ENCODE measurements at places on chromosomes 13 and 19.
A peak's percentile ranks its signal among the peaks of the same experiment; 100 is the strongest.

- no peak for DNase-seq
Measured at GRCh38 chr19:56712611-56713276, 41.2 kb upstream of the ZNF835 start.

GRCh38 chr19:56153507-56153906 lies 12.4 kb downstream of the ZNF444 start:
- DNase-seq = no peak

DNA sequence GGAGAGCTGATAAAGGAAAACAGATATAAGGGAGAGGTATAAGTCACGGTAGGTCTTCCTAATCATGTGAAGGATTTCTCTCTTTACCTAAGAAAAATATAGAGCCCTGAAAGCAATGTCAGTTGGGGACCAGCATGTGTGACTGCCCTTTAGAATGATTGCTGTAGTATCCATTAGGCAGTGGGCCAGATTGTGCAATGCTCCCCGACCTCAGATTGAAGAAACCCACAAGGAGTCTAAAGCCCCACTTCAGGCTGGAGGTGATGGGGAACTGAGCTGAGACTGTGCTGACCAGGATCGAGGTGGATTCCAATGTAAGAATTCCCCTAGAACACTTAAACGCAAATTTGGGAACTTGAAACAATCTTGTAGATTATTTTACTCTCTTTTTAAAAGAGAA lies 614.4 kb downstream of the LIG4 start:
- DNase-seq = no peak

DNA sequence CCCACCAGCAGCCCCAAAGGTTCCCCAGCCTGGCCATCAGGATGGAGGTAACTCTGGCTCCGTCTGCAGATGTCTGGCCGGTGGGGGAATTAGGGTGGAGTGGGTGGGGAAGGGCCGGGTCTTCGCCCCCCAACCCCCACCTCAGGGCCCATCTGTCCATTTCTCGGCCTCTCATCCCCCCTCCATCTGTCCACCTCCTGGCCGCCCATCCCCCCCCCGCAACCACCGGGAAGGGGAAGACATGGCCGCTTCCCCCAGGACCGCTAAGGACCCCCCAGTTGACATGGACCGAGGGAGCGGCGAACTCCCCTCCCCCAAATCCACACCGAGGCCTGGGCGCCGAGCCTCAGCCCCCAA lies 793 bp downstream of the LRFN1 start:
- DNase-seq = peak; percentile 94

- no peak for DNase-seq
Measured at GRCh38 chr19:41324921-41325639, 15.1 kb downstream of the CCDC97 start.

- DNase-seq = no peak
Measured at GRCh38 chr13:85009447-85009846, 789.8 kb downstream of the SLITRK6 start.

GRCh38 chr13:74135326-74136083 lies 1.3 kb upstream of the KLF12 start:
- DNase-seq = peak; percentile 44

- no peak for DNase-seq
Measured at GRCh38 chr19:15199661-15200552, 888 bp downstream of the NOTCH3 start.

GRCh38 chr13:84672616-84673015 lies 790.3 kb upstream of the SLITRK1 start:
- DNase-seq = no peak

DNA sequence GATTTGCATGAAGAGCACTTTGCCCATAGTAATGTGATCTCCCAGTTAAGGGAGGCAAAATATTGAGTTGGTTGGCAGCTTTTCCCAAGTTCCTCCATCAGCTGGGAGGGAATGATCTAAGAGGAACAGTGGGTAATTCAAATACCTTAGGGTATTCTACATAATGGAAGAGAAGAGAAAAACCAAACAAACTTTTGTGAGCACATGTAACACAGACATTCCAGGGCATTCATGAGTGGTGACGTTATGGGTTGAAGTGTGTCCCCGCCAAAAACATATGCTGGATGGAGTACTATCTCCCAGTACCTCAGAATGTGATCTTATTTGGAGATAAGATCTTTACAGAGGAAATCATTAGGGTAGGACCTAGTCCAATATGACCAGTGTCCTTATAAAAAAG lies 220.1 kb downstream of the FOXO1 start:
- DNase-seq = no peak

- no peak for DNase-seq
Measured at GRCh38 chr13:74056801-74057542, 77.2 kb downstream of the KLF12 start.

- no peak for DNase-seq
Measured at GRCh38 chr19:47374876-47375693, 26.0 kb downstream of the DHX34 start.

- DNase-seq = no peak
Measured at GRCh38 chr19:13319526-13319925, 169.3 kb downstream of the IER2 start.

Data from 8988T (cell line).